Stimulated activated naive CD4-positive, alpha-beta T cell (primary cell): ENCODE measurements at places on chromosomes 2 and 18.

GRCh38 chr2:123864416-123864815 is 160.7 kb upstream of the CNTNAP5 start:
- no peak for DNase-seq

DNA sequence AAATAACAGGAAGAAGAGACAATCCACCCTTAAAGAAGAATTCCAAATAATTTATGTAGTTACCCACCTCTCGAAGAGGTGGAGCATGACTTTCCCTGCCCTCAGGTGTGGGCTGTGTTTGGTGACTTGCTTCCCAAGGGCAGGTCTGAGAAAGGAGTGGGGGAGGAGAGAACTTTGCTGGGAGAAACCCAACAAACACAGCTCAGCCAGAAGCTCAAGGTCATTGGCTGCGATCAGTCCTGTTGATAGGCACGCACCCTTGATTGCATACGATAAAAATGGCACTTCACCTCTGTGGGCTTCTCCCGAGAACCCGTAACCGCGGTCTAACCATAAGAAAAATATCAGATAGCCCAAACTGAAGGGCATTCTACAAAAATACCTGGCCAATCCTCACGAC is 157.5 kb upstream of the ID2 start:
- DNase-seq = no peak

DNA sequence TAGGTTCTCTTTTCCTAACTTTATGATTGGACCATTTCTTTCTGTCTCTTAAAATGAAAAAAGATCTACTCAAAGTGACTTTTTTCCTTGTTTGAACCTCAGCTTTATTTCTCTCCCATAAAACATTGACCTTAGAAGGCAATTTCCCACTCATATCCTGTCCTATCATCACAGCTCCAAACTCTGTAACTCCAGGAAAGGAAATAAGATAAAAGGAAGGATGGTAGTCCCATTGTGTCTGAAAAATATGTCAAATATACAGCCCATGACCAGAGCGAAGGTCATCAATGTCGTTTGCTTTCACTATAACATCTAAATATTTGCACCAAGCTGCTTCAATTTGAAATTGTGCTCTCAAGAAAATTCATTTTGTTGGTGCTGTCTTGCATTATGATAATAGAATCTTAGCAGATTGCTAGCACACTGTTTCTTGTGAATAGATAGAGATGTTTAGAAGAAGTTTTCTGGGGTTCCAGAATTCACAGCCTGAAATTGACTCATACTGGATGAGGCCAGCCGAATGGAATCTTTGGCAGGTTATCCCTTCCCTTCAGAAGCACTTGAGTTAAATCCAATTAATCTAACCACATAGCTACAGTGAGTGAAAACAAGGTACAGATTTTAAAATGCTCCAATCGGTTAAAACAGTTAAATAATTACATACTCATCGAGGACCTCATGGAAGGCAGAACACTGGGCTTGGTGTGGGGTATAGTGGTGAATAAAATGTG is 95.1 kb downstream of the CRIM1 start:
- DNase-seq = no peak

- DNase-seq = no peak
These were observed 195.0 kb downstream of the EPHA4 start for GRCh38 chr2:221377066-221377465.

GRCh38 chr2:133266041-133266925 is 302.0 kb downstream of the NCKAP5 start:
- DNase-seq = no peak
